Stromal cell of bone marrow (primary cell): ENCODE measurements at places on chromosomes 4 and X.

GRCh38 chrX:17521871-17522693, 147.1 kb downstream of the NHS start:
- no peak for DNase-seq

DNA sequence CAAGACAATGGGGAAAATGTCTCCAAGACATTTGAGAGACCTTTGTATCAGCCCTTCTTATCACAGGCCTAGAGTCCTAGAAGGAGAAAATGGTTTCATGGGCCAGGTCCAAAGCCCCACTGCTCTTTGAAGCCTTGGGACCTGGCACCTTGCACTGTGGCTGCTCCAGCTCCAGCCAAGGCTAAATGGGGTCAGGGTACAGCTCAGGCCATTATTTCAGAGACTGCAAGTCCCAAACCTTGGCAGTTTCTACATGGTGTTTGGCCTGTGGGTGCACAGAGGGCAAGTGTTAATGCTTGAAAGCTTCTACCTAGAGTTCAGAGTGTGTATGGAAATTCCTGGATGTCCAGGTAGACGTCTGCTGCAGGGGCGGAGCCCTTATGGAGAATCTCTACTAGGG, 28.5 kb downstream of the SHROOM3 start:
- no peak for DNase-seq

DNA sequence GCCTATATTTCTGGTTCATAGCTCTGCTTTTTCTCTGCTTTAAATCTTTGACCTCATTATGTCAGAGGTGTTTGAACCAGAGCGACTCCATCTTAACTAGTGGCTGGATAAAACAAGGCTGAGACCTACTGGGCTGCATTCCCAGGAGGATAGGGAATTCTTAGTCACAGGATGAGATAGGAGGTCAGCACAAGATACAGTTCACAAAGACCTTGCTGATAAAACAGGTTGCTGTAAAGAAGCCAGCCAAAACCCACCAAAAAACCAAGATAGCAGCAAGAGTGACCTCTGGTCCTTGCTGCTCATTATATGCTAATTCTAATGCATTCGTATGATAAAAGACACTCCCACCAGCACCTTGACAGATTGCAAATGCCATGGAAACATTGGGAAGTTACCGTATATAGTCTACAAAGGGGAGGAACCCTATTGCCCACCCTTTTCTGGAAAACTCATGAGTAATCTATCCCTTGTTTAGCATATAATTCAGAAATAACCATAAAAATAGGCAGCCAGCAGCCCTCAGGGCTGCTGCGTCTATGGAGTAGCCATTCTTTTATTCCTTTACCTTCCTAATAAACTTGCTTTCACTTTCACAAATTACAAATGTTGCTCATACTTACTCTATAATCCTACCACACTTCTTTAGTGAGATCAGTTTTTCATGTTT, 193.9 kb downstream of the NAF1 start:
- no peak for DNase-seq

- no peak for DNase-seq
Observed at GRCh38 chr4:155071962-155072361, 136.5 kb upstream of the NPY2R start.

GRCh38 chr4:35820003-35820402, 424.3 kb downstream of the ARAP2 start:
- no peak for DNase-seq

DNA sequence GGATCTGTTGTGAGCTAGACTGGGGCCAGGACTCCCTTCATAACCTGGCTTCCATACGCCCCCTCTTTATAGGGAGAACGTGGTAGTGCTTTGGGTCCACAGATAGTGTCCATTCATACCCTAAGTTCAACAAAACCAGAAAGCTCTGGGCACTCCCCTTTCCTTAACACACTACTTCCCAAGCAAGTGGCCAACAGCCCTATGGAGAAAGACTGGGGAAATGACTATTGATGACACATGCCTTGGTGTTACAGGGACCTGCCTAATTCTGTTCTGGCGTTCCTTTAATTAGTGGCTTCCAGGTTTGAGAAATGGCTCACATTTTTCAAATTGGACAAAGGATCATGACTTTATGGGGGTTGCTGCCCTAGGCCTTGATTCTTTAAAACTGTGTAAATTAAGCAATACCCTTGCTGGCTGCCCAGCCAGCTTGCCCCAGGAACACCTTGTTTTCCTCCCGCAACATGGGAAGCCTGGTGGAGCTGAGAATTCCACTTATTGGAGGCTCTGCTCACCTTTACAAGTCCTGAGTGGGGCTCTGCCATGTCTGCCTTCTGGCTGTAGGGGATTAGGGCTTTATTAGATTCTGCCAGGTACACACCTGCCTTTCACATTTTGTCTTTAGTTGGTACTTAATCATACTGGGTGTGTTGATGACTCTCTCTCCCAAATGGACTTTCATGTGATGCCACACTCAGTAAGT, 61.1 kb downstream of the RGS12 start:
- DNase-seq = no peak

GRCh38 chrX:137432609-137433008, 133.3 kb upstream of the ZIC3 start:
- DNase-seq = no peak

DNA sequence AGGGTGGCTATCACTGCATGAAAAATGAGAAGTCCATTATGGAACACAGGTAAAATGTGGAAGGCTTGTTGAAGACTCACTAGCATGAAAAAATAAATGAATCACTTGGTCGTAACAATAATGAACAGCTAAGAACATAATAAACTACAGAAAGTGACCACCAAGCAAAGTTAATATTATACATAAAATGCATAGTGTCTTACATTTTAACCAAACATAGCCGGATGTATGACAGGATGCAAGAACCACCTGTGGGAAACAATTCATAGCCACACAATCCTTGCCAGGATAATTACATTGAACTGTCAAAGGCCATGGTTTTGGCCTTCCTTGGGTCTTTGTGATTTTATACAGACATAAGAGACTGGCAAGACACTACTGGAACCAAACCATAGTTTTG, 81.9 kb upstream of the ATXN3L start:
- no peak for DNase-seq
